Activated T-helper 2 cell treated with anti-CD3 and anti-CD28 coated beads, Interferon-gamma antibody, Interleukin-2, Interleukin-4, amounts not matched to agents 10 μg/mL and 5 μg/mL and 100 μg/mL, durations not matched to agents 14 hours and 24 hours and 36 hours (primary cell): ENCODE measurements at places on chromosomes 4 and X.
A peak's percentile ranks its signal among the peaks of the same experiment; 100 is the strongest.

- DNase-seq: no peak
Observed at GRCh38 chrX:17644001-17644400, 93.3 kb upstream of the SCML1 start.

DNA sequence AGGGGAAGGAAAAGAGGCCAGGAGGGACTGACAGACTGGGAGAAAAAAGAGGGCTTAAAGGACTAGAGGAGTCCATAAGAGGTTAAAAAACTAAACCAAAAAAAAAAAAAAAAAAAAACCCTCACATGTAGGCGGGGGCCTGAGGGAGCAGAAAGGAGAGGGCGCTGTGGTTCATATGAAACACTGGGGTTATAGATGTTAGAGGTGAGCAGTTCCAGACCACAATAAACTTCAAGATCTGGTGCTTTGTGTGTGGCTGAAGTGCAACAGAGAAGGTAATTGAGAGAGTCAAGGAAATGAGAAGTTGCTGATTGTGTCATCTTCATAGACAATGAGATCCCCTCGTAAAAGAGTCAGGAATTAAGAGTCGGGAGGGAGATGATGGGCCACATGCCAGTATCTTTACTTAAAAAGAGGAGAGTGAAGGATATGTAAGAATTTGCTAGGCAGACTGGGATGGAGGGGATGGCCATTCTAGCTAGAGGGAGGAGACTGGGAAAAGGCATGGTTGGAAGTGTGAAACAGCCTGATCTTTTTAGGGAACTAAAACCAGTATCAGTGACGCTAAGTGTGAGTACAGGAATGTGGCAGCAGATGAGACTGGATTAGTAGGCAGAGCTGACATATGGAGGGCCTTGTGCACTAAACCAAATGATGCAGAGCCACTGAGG, 18.4 kb upstream of the OGT start:
- peak; percentile 12 for DNase-seq

DNA sequence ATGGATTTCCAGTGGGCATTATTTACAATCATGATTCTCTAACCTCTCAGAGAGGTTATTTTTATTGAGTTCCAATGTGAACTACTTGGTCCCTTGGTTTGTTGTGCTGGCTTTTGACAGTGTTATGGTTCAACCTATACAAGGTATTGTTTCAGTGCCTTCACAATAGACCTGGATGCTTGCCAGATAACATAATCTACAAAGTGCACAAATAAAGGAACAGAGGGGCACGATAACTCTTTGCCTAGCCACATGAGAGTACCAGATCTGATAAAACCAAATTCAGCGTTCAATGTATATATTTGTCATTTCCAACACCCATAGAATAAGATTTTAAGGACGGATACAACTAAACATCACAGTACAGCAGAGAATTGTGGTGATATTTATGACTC, 120.8 kb downstream of the RASL11B start:
- DNase-seq: no peak

- DNase-seq: no peak
Observed at GRCh38 chrX:38899650-38900049, 98.4 kb downstream of the MID1IP1 start.

DNA sequence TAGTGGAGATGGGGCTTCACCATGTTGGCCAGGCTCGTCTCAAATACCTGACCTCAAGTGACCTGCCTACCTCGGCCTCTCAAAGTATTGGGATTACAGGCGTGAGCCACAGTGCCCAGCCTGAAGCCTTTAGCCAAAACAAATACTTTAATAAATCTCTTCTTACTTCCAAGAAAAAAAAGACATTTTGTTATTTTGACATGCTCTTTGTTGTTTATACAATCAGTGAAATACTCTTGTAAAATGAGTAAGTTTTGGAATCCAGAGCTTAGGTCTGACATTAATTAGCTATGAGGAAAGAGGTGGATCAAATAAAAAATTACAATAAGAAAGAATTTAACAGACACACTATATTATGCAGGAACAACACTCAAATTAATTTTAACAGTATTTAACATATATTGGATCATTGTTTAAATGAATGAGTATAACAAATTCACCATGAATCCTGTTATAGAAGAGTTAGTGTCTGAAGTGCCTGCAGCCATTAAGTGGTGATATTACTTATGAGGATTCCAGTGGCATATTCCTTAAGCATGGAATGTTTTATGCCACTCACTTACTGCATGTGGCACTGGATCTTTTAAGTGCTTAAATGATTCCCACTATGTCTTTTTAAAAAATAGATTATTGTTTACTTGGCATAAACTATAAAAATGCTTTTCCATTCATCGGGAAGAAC, 260.1 kb upstream of the GIMD1 start:
- no peak for DNase-seq

DNA sequence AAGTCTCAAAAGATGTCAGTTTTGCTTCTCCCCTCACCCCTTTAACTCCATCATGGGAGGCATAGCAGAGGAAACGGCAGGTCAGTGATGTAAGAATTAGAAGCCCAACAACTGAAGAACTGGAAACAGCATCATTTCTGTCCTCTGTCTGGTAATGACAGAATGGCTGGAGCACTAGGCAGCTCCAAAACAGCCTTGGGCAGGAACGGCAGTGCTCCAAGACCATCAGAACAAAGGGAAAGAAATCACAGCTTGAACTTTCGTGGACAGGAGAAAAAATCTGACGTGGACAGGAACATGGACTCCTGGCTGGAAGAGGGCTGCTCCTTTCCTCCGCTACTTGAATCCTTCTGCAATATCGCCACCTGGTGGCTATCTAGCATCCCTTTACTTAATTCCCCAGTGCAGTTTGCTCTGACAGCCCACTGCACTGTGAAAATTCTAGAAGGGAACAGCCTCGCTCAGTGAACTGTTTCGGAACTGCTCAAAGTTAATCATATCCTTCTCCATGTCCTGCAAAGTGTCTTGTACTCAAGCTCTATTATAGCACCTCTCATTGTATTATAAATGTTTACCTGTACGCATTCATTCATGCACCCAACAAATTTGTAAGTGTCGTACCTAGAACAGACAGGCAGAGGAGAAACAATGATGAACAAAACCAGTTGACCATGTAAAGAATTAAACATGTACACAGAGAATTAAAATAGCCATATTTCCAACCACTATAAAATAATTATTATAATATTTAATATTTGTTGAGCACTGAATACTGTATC, 20.4 kb downstream of the SLC25A53 start:
- peak; percentile 14 for DNase-seq

- DNase-seq: no peak
Observed at GRCh38 chrX:10015355-10015722, 48.2 kb downstream of the CLDN34 start.

DNA sequence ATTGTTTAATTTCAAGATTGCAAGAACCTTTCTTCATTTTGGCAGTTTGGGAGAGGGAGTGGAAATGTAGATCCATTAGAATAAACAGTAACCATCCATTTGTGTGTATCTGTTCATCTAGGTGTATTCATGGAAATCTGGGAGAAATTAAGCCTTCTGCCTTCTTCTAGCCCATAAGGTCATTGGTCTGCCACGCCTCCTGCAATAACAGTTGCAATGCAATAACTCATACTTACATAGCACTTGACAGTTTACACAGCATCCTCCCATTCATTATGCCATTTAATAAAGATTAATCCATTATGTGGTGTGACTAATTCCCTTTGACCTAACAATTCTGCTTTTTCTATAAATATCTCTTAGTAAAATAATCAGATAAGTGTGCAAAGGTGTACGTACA, 42.6 kb downstream of the SHROOM4 start:
- no peak for DNase-seq

GRCh38 chr4:73086095-73086868, 16.8 kb upstream of the COX18 start:
- no peak for DNase-seq

DNA sequence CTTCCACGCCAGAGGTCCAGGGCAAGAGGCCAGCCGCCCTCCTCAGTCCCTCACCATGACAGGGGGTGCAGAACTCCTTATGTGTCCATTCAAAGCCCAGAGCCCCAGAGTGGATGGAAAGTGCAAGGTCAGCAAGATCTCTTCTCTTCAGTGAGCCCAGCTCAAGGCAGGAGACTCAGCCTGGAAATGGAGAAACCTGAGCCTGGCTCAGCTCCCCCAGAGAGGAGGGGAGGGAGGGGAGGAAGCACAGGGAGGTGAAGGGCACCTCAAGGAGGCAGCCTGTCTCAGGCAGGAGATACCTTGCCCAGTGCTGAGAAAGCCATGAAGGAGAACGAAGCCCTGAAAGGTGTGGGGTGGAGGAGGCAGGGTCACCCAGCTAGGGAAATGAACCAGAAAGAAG, 121.8 kb upstream of the PJA1 start:
- DNase-seq: no peak

DNA sequence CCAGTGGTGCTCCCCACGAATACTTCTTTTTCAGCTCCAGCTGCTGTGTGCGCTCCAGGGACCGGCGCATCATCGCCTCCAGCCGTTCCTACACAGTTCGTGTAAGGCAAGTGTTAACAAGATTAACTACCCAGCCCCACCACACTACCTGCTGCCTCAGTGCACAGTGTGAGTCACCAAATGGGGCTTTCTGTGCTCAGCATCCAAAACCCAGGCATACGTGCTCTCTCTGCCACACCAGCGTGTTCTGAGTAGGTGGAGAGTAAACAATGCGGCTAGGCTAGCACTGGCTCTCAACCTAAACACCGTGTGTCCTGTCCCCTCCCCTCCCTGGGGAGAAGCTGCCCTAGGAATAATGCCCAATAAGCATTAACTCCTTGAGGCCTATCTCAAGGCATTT, 60.0 kb downstream of the MAP7D2 start:
- DNase-seq: no peak

DNA sequence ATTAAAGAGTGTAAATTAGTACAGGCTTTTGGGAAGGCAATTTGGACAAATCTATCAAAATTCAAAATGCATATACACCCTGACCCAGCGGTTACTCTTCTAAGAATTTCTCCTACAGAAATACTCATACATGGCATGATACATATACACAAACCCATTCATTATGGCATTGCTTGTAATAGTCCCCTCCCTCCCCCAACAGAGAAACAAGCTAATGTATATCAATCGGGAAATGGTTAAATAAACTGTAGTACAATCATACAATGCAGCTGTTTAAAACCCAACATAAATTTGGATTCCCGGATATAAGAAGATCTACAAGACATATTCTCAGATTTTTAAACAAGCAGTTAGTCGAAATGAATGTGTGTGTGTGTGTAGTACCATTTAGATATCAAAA, 808 bp downstream of the HUWE1 start:
- DNase-seq: no peak

GRCh38 chrX:153641627-153642026, 5.4 kb upstream of the DUSP9 start:
- DNase-seq: no peak

- DNase-seq: no peak
Observed at GRCh38 chr4:17284323-17285175, 227.3 kb downstream of the QDPR start.

GRCh38 chr4:147492306-147492705, 11.4 kb downstream of the EDNRA start:
- DNase-seq: no peak

GRCh38 chrX:68431836-68432235, 1.5 kb downstream of the OPHN1 start:
- DNase-seq: no peak

DNA sequence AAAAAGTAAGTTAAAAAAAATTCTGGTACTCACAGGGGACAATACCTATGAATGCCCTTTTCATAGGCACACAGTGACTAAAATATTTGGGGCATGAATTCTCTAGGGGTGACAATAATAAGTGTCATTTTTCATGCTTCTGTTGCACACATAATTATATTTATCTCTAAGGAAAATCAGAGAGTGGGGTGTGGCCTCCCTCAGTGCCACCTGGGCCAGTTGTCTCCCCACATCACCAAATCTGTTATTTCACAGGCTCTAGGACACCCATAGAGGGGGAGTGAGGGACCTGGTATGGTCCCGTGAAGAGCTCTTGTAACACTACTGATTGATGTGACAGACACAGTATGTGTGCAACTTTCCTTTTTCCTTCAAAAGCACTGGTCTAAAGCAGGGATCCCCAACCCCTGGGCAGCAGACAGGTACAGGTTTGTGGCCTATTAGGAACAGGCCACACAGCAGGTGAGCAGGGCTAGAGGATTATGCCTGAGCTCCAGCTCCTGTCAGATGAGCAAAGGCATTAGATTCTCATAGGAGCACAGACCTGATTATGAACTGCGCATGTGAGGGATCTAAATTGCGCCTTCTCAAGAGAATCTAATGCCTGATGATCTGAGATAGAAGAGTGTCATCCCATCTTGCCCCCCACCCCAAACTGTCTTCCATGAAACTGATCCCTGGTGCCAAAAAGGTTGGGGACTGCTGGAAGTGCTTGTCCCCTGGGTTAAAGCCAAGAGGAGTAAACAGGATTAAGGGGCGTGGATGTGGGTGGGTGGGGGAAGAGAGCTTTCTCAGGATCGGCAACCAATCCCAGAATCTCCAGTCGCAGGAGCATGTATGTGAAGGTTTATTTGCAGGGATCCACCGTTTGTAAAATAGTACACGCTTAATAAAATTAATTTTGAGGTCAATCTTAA, 856 bp downstream of the SLC9B1 start:
- DNase-seq: no peak

DNA sequence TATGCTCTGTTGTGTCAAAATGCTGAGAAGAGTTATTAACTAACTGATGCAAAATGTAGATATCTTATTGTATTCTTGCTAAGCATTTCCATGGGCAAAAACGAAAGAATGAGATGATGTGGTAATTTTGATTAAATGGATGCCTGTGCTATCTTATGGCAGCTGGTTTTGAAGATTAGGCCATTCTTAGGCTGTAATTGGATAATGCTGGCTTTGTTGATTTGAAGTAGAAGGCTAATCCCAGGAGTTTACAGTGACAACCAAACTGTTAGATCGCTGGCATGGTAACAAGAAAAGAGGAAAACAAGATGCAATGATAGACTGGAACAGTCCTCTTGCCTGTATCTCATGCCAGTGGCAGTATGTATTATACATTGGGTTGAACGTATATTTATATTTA, 74.1 kb upstream of the WDR44 start:
- DNase-seq: no peak

DNA sequence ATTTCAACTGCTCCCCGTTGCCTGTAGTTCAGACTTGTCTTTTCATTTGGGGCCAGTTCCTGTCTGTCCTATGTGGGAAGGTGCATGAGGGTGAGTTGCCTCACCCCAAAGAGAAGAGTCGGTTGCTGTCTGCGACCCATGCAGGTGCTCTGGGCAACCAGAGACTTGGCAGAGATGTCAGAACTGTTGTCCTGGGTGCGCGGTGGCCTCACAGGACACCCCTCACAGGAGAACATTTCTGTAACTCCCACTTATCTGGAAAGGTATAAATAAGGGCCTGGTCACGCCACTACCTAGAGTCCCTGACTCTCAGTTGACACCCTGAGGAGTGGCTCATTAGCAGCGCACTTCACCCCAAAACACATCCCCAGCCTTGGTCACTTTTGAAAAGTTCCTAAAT, 9.7 kb upstream of the NAT8L start:
- DNase-seq: no peak
